ENCODE measurements at places on chromosomes 7 and 10. TPM values are rescaled to one million over a fixed set of nuclear protein-coding genes. Genes with fewer than 3 reads are reported as not detected.

DNA sequence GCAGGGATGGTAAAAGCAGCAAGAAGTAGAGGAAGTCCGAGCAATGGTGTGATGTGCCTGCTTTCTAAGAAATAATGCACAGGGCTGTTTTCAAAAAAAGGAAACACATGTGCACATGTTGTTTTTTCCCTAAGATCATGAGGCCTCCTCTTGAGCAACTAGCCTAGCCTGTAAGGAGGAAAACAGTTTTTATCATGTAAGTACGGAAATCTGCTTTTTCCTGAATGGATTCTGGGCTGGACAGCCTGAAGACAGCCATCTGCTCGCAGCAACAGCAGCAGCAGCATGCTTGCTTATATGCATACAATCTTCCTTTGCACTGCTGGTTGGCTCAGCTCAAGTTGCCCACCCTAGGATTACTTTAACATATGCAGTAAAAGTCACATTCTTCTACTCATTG is 87.1 kb downstream of the HIBADH start:
- no peak for DNase-seq

DNA sequence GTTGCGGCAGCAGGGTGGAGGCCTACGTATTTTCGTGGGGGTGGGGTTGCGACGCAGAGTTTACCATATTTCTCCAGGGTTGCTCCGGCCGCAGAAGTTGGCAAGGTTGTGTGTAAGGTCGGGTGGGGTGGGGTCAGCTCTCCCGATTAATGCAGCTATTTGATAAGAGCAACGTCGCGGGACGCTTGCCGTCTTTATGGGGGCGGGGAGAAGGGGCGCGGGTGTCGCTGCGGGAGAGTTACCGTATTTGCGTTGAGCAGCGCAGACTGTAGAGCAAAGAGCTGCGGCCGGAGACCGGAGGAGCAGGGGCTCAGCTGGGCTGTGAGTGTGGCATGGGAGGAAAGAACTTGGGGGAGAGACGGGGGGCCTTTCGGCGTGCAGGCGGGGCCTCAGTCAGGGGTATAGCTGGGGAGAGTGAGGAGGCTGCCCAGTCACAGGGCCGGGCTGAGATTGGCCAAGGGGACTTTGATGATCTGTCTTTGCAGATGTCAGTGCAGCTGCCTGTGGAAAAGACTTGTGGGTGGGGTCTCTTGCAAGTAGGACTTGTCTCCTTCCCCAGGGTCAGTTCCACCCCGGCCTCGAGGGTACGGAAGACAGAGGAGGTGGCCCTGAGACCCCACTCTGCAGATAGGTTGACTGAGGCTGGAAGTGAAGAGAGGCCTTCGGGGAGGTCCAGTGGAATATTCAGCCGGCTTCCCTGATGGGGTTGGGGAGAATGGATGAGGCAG is 26.6 kb downstream of the ZNF775 start:
- DNase-seq = no peak

DNA sequence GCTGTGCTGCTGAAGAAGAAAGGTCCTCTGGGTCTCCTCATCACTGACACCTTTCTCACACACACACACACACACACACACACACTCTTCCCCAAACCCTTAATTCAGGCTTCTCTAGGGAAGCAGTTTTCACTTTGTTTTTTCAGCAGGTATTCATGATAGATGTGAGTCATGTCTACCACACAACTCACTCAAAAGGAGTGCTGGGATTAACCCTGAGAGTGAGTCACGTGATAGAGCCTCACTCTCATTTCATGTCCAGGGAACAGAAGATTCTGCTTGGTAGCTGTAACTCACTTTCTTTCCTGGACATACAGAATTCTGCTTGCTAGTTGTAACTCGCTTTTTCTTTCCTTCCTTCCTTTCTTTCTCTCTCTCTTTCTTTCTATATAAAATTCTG is 45.4 kb downstream of the VIM start:
- DNase-seq = no peak

DNA sequence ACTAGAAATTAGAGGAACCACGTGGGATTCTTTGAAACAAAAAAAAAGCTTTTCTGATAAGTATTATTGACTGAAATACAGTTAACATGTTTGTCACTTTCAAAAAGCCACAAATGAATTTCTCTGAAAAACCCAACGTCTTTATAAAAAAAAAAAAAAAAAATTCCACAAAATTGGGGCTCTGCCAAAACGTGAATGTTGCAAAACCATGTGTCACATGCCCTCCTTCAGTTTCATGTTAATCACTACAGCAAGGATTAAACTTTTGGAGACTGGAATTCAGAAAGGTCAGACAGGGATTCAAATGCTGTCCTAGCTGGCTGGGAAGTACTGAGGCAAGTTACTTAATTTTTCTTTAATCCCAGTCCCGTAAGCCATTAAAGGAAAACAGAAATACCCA is 278.0 kb upstream of the KLF14 start:
- no peak for DNase-seq

- no peak for DNase-seq
Observed at GRCh38 chr10:33180390-33180789, 154.1 kb downstream of the NRP1 start.

- DNase-seq = no peak
Observed at GRCh38 chr7:113550966-113551365, 367.8 kb downstream of the PPP1R3A start.

DNA sequence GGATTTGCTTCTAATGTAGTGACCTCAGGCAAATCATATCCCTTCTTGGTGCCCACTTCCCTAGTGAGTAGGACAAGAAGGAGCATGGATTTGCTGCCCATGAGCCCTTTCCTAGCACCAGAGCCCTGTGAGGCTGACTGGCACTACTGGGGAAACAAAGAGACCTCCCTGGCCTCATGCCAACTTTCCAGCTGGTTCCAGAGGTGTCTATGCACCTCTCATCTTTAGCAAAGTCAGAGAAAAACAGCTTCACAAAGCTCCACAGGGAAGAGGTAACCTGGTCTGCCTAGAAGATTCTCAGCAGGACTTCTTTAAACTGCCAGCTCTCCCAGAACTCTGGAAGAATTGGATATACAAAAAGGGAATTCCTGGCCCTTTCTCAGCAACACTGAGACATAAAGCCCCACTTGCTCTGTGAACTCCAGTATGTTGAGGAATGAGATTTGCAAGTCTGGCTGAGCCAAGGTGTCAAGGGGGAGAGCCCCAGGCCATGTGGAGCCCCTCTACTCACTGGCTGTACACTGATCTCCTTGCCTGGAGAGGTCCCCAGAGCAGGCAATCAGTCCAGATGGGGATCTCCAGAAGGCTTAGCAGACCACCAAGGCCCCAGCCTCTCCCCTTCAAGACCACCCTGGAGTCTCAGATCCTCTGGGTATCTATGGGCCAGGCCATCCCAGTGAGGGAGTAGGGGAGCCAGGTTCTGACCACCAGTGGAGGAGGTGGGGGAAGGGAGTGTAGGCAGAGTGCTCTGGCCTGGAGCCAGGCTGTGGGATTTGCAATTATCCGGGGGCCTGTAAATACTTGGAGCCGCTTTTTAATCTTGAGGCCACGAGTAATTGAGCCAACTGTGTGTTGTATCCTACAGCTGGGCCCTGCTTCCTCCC is 24.4 kb upstream of the RBM20 start:
- DNase-seq = no peak

- DNase-seq = no peak
Observed at GRCh38 chr10:17425584-17426262, 28.7 kb downstream of the ST8SIA6 start.

DNA sequence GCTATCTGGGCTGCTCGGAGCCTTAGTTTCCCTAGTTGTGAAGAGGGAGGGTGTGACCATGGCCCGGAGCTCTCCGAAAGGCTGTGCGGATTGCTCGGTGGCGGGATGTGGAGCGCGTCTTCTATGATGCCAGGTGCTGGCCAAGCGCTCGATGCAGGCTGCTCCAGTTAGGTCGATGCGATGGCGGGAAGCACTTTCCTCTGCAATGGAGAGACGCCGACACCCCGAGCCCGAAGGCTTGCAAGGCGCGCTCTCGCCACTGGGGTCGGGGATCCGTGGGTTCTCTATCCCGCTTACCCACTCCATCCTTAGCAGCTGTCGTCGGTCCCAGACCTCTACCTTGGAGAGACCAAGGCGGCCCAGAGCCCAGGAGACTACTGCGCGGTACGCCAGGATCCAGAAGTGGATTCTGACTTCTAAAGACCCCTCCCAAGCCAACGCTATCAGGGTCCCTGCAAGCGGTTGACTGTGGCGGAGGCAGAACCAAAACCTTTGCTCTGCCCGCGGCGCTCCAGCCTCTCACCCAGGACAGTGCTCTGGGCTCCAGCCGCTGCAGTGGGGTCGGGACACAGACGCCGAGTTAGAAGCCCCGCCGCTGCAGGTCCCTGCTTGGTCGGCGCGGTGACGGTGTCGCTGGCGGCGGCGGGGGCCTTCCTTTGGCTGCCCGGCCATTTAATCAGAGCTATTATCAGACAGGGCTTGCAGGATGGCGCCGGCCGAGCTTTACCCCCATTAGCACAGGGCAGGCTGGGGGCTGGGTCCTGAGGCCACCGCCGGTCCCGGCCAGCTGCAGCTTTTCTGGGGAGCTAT is 7.8 kb upstream of the TBX20 start:
- no peak for DNase-seq

The TBX20 gene
- 0.46 TPM for total RNA-seq

The FBXL13 gene
- total RNA-seq = 1.1 TPM

The VPS37D gene
- 12.9 TPM for total RNA-seq

The NUDT13 gene
- total RNA-seq = 3.0 TPM

The GRID2IP gene
- total RNA-seq = 1.6 TPM

The TDRD1 gene
- total RNA-seq = not detected

All from type B pancreatic cell (in vitro differentiated cells).